ENCODE measurements at places on chromosomes 12 and 14. TPM values are rescaled to one million over a fixed set of nuclear protein-coding genes. Genes with fewer than 3 reads are reported as not detected.

Gene PAX9
- 0.03 TPM for polyA plus RNA-seq

Gene FAM181A
- 0.80 TPM for polyA plus RNA-seq

Gene NGB
- 0.04 TPM for polyA plus RNA-seq

Gene ACRBP
- 0.46 TPM for polyA plus RNA-seq

Gene REP15
- polyA plus RNA-seq: 0.12 TPM

Gene GDF3
- polyA plus RNA-seq: not detected

Gene LHX5
- polyA plus RNA-seq: not detected

Gene GARIN6
- polyA plus RNA-seq: not detected

Gene TSPAN8
- 2.0 TPM for polyA plus RNA-seq

Data from HepG2 (cell line).